ENCODE measurements at places on chromosomes 11 and 22. TPM values are rescaled to one million over a fixed set of nuclear protein-coding genes. Genes with fewer than 3 reads are reported as not detected.

DNA sequence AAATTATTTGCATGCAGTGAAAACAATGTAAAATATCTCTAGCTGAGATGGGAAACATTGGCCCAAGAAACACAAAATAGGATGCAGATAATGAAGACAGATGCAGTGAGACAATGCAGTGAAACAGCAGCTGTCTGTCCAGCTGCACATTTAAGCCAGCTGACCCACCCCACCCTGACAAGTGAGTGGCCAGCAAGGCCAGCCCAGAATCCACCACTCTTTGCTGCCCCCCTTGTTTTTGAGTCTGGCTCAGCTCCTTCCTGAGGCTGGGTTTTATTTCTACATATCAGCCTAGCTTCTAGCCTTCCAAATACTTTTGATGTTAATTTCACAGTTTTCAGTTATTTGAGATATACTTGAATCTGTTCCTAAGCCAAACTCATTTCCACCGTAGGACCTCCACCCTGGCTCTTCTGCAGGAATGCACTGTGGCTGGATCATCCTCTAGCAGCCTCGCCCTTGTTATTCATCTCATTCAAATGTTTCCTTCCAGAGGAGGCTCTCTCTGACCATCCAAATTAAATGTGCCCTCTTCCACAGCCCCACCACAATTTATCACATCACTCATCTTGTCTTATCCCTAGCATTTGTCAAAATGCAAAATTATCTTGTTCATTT is 154.1 kb upstream of the POU2AF2 start:
- H3K4me3 ChIP-seq: no peak overlapping the region
- no peaks in the 10 kb centered on the region for H3K36me3 ChIP-seq
- no peak for DNase-seq
- H3K27me3 ChIP-seq: no peaks in the 10 kb centered on the region

DNA sequence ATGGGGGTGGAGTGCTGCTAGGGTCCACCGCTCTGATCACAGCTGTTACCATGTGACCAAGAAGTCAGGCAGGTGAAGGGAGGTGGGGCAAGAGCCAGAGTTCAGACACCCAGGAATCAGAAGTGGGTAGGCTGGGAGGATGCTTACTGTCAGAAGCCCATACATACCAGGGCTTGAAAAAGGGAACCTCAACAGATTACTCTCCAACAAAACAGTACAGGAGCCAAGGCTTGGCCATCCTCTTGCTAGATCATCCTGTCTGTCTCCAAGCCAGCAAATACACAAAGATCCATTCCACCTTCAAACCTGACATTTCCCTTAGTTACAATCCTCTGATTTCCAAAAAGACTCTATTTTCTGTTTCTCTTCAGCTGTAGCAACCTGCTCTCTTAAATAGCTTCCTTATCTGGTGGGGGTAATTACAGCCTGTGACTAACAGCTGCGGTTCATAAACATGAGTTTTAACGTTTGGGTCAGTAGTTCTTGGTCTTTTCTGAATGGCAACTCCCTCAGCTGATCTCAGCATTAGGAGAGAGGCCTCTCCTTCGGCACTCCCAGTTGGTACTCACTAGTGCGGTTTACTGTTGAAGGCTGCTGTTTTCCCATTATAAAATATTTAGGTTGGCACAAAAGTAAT is 31.1 kb upstream of the WT1 start:
- no peaks in the 10 kb centered on the region for H3K4me1 ChIP-seq
- no peak for DNase-seq
- no peaks in the 10 kb centered on the region for H3K27me3 ChIP-seq
- H3K36me3 ChIP-seq: no peaks in the 10 kb centered on the region
- H3K4me3 ChIP-seq: no peak overlapping the region
- H3K27ac ChIP-seq: no peak overlapping the region

DNA sequence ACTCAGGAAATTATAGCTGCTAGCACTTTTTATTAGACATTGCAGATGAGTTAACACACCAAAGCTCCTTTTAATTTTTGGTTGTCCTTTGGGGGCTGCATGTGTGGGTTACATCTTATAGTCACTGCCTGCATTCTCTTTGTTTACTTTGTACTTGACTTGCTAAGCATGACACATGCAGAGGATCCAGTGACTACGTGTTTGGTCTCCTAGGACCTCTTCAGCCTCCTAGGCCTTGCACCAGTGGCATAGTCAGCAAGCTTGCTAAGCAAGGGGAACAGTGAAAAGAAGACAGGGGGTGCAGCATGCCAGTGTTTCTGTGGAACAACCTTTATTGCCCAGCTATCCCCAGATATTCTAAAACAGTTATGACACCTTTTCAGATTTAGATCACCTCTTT is 108.2 kb downstream of the PAX6 start:
- no peak overlapping the region for H3K27ac ChIP-seq
- H3K4me1 ChIP-seq: no peaks in the 10 kb centered on the region
- H3K27me3 ChIP-seq: no peaks in the 10 kb centered on the region
- DNase-seq: no peak
- no peak overlapping the region for H3K4me3 ChIP-seq

Gene YPEL1
- total RNA-seq: 4.6 TPM

Gene SLC5A1
- not detected for total RNA-seq

Gene DTX4
- 14.9 TPM for total RNA-seq

Gene KRTAP5-8
- not detected for total RNA-seq

Gene HTR3B
- total RNA-seq: not detected

Gene SAA1
- 2.9 TPM for total RNA-seq
